Breast epithelium (tissue), 4 donors: ENCODE measurements at places on chromosomes 3 and 15.
A peak's percentile ranks its signal among the peaks of the same experiment; 100 is the strongest.

GRCh38 chr15:59060348-59060747 is 44.6 kb upstream of the CCNB2 start:
- no peak for DNase-seq
- no peaks in the 10 kb centered on the region for H3K36me3 ChIP-seq

DNA sequence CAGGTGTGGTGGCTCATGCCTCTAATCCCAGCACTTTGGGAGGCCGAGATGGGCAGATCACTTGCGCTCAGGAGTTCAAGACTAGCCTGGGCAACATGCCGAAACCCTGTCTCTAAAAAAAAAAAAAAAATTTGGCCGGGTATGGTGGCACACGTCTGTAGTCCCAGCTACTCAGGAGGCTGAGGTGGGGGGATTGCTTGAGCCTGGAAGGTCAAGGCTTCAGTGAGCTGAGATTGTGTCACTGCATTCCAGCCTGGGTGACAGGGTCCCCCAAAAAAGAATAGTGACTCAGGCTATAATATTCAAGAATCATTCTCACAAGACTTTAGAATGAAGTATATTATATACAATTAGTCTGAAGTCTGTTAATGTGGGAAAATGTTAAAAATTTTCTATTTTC is 70.5 kb upstream of the PLXND1 start:
- no peaks in the 10 kb centered on the region for H3K36me3 ChIP-seq
- no peaks in the 10 kb centered on the region for H3K4me1 ChIP-seq
- no peak overlapping the region for H3K27ac ChIP-seq
- no peak overlapping the region for H3K4me3 ChIP-seq
- DNase-seq: no peak

DNA sequence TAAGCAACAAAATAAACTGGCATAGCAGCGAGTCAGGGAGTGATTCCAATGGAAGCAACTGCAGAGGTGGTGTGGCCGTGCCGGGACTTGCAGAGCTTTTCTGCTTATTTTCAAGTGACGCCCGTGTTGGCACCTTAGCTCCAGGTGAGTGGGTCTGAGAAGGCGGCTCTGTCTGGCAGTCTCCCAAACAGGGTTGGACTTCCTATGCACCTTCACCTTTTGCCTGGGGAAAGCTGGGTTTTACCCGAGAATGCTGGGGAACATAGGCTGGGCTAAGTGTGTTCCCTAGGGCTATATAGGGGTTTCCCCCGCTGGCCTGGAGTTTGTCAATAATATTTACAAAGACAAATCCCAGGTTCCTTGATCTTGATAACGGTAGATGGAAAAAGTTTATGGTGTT is 179.9 kb upstream of the TBL1XR1 start:
- H3K4me3 ChIP-seq: no peak overlapping the region
- peak; percentile 59 for DNase-seq
- no peaks in the 10 kb centered on the region for H3K36me3 ChIP-seq

DNA sequence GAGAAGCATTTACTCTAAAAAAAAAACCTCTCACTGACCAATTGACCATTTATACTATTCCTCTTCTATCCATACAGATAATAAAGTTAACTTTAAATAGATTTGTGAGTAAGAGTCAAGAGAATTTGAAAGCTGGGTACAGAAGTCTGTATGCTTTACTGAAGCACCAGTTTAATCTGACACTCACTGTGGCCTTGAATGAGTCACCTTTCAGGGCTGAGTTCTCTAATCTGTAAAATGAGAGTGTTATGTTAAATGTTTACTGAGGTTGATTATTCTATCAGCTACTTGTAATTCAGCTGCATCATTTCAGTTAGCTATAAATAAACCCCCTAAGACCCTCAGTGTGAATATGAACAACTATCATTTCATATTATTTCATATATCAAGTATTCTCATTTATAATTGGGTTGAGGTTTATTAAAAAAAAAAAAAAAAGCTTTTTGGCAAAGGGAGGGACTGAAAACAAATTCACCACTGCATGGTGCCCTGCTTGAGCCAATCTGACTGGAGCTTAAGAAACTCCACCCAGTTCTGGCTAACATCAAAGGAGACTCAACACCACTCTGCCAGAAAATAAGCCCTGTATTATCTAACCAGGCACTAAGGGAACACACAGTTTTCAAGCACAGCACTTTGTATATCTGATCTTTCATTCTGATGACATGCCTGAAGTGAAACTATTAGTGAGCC is 2.8 kb downstream of the MAP4 start:
- H3K27ac ChIP-seq: no peak overlapping the region
- H3K36me3 ChIP-seq: no peaks in the 10 kb centered on the region
- no peak for DNase-seq
- no peaks in the 10 kb centered on the region for H3K27me3 ChIP-seq
- H3K4me1 ChIP-seq: no peaks in the 10 kb centered on the region
- no peak overlapping the region for H3K4me3 ChIP-seq

DNA sequence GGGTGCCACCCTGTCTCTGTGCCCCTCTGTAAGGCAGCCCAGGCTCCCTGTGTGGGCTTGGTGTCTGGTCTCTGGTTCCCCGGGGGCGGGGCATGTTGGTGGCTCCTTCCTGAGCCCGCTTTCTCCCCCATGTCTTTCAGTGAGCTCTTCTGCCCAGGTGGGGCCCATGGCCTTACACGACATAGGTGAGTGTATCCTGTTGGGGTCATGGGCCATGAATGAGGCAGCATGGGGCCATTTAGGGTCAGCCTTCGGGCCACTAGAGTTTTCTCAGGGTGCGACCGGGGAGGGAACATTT is 195.1 kb downstream of the UBE3A start:
- H3K4me1 ChIP-seq: no peaks in the 10 kb centered on the region
- peak; percentile 7 for DNase-seq
- no peaks in the 10 kb centered on the region for H3K27me3 ChIP-seq
- H3K4me3 ChIP-seq: no peak overlapping the region
- no peak overlapping the region for H3K27ac ChIP-seq

DNA sequence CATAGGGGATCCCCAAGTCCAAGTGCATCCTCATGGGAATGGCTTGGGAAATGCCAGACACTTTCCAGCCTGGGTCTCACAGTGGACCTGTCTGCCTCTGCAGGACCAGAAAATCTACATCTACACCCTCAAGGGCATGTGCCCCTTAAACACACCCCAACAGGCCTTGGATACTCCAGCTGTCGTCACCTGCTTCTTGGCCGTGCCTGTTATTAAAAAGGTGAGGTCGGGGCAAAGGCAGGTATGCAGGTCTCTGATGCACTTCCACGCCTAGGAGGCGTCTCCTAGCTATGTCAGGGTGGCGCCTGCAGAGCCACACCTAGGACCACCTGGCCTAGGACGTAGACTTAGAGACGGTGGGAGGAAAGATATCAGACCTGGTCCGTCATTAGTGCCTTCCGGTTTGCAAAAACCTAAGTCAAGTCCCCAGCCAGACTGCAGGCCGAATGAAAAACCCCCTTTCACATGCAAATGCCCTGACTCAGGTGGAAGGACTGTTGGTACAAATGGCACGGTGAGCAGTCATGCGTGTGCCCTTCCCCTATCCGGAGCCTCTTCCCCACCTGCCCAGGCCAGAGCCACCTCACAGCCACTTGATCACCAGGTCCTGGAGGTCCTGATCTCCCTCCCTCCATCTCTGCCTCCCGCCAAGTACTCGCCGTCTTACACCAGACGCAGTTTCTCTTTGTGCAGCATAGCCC is 143.5 kb downstream of the LRRK1 start:
- H3K4me1 ChIP-seq: no peaks in the 10 kb centered on the region
- no peak overlapping the region for H3K4me3 ChIP-seq
- no peak for DNase-seq
- H3K27ac ChIP-seq: no peak overlapping the region
- H3K36me3 ChIP-seq: peaks cover 7% of the 10 kb centered on the region
- no peaks in the 10 kb centered on the region for H3K27me3 ChIP-seq

GRCh38 chr3:71873093-71873611 is 88.2 kb upstream of the PROK2 start:
- H3K4me3 ChIP-seq: no peak overlapping the region
- DNase-seq: peak; percentile 61
- H3K4me1 ChIP-seq: no peaks in the 10 kb centered on the region
- no peaks in the 10 kb centered on the region for H3K27me3 ChIP-seq
- H3K27ac ChIP-seq: peak overlapping the region; percentile 3

- no peaks in the 10 kb centered on the region for H3K36me3 ChIP-seq
- H3K4me1 ChIP-seq: no peaks in the 10 kb centered on the region
- H3K27ac ChIP-seq: no peak overlapping the region
- H3K27me3 ChIP-seq: no peaks in the 10 kb centered on the region
These were observed 47.4 kb upstream of the MITF start for GRCh38 chr3:69691860-69692259.

GRCh38 chr15:41690636-41691035 is 30.4 kb downstream of the MGA start:
- H3K27ac ChIP-seq: no peak overlapping the region
- no peaks in the 10 kb centered on the region for H3K36me3 ChIP-seq
- no peaks in the 10 kb centered on the region for H3K4me1 ChIP-seq
- no peaks in the 10 kb centered on the region for H3K27me3 ChIP-seq

DNA sequence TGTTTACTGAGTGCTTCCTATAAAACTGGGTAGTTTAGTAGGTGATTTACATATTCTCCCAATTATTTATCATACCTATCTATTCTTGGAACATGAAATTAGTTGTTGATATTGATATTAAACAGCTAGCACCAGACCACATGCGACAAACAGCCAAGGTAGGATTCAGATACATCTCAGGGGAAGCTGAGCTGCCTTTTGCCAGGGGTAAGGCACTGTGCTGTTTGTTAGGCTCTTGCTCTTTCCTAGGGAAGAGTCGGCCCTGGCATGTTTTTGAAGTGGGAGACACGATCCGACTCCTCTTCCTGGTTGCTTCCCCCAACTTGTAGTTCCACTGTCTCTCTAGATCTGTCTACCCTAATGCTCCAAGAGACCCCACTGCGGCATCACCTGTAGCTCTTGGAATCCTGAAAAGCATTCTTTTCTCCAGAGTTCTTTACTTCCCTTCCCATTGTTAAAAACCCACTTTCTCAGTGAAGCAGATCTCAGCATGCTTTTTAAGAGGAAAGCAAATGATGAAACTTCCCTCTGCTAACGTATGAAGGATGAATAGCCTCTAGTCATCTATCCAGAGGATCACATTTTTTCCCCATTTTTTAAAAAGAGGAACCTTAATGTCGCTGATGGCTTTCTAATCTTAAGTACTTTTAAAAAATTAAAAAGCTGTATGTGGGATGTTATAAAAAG is 138.4 kb downstream of the GHSR start:
- H3K36me3 ChIP-seq: no peaks in the 10 kb centered on the region
- no peaks in the 10 kb centered on the region for H3K4me1 ChIP-seq
- no peak for DNase-seq
- H3K27me3 ChIP-seq: no peaks in the 10 kb centered on the region

DNA sequence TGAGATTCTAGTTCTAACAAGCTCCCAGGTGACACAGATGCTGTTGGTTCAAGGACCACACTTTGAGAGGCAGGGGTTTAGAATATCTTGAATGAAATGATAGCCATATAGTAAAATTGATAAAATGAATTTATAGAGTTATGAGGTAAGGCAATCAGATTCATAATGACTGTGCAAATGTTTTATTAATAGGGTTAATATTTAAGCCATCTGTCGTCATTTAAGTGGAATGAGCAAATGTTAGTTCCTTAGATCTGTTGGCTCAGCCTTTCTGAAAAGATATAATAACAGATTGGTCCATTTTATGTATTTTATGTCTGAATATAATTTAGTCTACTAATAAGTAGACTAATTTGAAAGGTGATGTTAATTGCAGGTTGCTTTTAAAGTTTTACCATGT is 12.9 kb downstream of the REC114 start:
- H3K27me3 ChIP-seq: no peaks in the 10 kb centered on the region
- no peak overlapping the region for H3K27ac ChIP-seq
- no peak for DNase-seq
- no peak overlapping the region for H3K4me3 ChIP-seq
- no peaks in the 10 kb centered on the region for H3K4me1 ChIP-seq

DNA sequence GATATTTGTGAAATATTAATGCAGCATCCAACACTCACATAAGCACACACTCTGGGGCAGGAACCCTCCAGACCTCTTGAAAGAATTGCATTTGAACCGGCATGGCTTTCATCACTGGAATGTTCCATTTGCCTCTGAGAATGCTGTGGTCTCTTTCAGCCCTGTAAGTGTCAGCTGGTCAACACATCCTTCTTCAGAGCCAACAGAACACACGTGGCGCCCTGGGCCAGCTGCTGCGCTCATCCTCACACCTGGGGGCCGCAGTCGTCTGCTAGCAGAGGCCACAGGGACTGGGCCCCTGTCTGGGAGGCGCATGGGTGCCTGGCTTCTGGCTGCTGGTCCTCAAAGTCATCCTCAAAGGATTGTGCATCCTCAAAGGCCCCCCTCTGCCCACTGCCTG is 71.4 kb upstream of the HERC1 start:
- DNase-seq: no peak
- no peak overlapping the region for H3K4me3 ChIP-seq
- no peak overlapping the region for H3K27ac ChIP-seq
- no peaks in the 10 kb centered on the region for H3K36me3 ChIP-seq
- no peaks in the 10 kb centered on the region for H3K27me3 ChIP-seq

- H3K27ac ChIP-seq: no peak overlapping the region
- no peaks in the 10 kb centered on the region for H3K4me1 ChIP-seq
- no peaks in the 10 kb centered on the region for H3K27me3 ChIP-seq
- H3K36me3 ChIP-seq: no peaks in the 10 kb centered on the region
- no peak overlapping the region for H3K4me3 ChIP-seq
These were observed 85.5 kb downstream of the FLNB start for GRCh38 chr3:58093574-58094195.

DNA sequence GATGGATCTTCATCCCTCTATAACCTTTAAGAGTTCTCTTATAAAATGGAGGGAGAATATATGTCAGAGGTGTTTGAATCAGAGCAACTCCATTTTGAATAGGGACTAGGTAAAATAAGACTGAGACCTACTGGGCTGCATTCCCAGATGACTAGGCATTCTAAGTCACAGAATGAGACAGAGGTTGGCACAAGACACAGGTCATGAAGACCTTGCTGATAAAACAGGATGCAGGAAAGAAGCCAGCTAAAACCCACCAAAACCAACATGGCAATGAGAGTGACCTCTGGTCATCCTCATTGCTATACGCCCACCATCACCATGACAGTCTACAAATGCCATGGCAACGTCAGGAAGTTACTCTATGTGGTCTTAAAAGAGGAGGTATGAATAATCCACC is 211.0 kb downstream of the GBE1 start:
- no peaks in the 10 kb centered on the region for H3K27me3 ChIP-seq
- no peak overlapping the region for H3K27ac ChIP-seq
- H3K4me3 ChIP-seq: no peak overlapping the region
- H3K36me3 ChIP-seq: no peaks in the 10 kb centered on the region

GRCh38 chr3:180749796-180750195 is 70.5 kb upstream of the CCDC39 start:
- no peaks in the 10 kb centered on the region for H3K27me3 ChIP-seq
- no peak overlapping the region for H3K4me3 ChIP-seq
- no peaks in the 10 kb centered on the region for H3K4me1 ChIP-seq
- H3K36me3 ChIP-seq: no peaks in the 10 kb centered on the region

DNA sequence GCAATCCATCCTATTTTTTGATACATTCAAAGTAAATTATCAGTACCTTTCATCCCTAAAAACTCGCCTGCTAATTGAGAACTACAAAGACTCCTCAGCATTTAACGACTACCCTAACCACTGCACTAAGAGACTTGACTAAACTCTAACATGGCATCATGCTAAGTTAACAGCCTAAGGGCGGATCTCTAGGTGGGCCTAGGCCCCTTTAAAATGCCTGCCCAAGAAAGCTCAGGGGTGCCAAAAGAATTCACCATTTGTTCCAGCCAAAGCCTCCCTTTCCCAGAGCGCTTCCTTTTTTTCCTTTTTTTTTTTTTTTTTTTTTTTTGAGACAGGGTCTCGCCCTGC is 568 bp upstream of the NEK4 start:
- peak overlapping the region; percentile 91 for H3K4me3 ChIP-seq
- DNase-seq: no peak
- no peaks in the 10 kb centered on the region for H3K4me1 ChIP-seq
- no peaks in the 10 kb centered on the region for H3K27me3 ChIP-seq
- H3K36me3 ChIP-seq: no peaks in the 10 kb centered on the region

GRCh38 chr3:155110022-155110421 is 29.9 kb downstream of the MME start:
- H3K4me1 ChIP-seq: no peaks in the 10 kb centered on the region
- no peaks in the 10 kb centered on the region for H3K36me3 ChIP-seq
- no peak for DNase-seq
